CD8-positive, alpha-beta T cell (primary cell): ENCODE measurements at places on chromosomes 7 and 10.

DNA sequence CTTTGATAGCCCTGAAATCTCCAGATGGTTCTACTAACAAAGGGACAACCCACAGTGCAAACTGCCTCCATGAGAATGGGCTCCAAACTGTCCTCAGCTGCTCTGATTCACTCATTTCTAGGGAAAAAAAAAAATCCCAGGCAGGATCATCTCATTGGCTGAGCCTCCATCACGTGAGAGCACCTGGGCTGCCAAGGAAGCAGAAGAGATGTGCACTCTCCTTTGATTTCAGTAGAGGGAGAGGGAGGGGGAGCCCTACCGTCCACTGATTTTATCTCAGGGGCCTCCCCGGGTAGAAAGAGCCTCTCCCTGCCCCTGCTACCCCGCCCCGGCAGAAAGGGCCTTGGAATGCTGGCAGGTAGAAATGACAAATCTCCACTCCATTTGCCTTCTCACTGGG, 725.4 kb downstream of the PHTF2 start:
- DNase-seq = no peak

DNA sequence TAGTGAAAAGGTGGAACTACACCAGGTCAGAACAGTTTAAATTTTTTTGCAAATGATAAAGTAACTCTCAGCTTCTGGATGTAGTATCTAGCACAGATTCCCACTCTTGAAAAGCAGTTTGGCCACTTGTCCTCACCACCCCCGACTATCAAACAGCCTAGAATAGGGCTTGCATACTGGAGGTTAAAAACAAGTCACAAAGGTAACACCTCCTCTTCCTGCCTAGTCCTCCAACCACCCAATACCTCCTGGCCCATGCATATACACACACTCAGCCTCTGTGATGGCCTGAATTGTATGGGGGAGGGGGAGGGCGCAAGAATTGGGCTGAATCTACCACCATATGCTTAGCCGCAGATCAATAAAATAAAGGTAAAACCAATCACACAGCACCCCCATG, 5.7 kb downstream of the SKAP2 start:
- DNase-seq = no peak

DNA sequence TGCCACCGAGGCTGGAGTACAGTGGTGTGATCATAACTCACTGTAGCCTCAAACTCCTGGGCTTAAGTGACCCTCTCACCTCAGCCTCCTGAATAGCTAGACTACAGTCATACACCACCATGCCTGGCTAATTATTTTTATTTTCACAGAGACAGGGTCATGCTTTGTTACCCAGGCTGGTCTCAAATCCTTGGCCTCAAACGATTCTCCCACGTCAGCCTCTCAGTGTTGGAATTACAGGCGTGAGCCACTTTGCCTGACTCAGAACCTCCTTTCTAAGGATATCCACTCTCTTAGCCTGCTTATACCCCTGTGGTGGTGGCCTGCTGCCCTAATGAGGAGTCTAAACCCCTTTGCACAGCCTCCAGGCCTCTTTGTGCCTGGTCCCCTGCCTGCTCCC, 4.2 kb upstream of the IGFBP1 start:
- no peak for DNase-seq

GRCh38 chr10:50929670-50930069, 44.2 kb upstream of the A1CF start:
- no peak for DNase-seq

- no peak for DNase-seq
These were observed 50.6 kb downstream of the INHBA start for GRCh38 chr7:41652267-41652666.

DNA sequence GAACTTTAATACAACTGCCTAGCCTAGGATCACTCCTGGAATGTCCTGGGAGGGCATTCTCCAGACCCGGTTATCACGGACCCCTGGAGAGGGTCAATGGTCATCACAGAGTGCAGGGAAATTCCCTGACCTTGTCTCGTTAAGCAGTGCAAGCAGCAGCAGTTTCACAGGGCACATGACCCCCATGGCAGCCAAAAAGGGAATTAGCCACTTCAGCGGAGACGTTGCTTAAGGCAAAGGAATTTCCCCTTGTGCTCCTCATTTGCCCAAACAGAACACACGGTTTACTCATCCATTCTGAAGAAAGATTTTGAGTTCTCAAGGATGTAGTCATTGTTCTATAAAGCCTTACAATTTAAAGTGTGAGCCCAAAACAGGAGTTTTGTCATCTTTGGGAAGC, 260.3 kb downstream of the SNX13 start:
- DNase-seq = no peak

- no peak for DNase-seq
These were observed 68.8 kb upstream of the PITRM1 start for GRCh38 chr10:3241274-3241921.

DNA sequence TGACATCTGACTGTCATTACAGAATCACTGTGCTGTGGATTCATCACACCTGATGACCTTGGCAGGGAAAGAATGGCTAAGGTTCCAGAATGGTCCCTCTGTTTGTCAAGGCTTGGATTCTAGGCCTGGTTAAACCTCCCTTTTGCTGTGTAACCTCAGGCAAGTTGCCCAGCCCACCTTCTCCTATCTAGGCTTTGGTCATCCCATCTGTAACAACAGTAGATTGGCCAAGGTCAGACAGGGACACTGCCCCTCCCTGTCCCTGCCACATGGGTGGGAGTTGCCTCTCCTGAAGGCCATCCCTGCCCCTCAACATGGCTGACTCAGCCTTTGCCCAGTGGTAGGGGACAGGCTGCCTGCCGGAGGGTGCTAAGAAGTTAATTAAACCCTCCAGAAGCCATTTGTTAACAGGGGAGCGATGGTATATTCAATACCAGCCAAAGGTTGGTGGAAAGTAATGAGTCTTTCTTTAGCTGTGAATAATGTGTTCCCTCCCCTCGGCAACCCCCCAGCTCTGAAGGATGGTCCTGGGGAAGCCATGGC, 149.8 kb upstream of the PCBD1 start:
- no peak for DNase-seq

GRCh38 chr7:12257582-12257981, 46.5 kb downstream of the TMEM106B start:
- DNase-seq = no peak

DNA sequence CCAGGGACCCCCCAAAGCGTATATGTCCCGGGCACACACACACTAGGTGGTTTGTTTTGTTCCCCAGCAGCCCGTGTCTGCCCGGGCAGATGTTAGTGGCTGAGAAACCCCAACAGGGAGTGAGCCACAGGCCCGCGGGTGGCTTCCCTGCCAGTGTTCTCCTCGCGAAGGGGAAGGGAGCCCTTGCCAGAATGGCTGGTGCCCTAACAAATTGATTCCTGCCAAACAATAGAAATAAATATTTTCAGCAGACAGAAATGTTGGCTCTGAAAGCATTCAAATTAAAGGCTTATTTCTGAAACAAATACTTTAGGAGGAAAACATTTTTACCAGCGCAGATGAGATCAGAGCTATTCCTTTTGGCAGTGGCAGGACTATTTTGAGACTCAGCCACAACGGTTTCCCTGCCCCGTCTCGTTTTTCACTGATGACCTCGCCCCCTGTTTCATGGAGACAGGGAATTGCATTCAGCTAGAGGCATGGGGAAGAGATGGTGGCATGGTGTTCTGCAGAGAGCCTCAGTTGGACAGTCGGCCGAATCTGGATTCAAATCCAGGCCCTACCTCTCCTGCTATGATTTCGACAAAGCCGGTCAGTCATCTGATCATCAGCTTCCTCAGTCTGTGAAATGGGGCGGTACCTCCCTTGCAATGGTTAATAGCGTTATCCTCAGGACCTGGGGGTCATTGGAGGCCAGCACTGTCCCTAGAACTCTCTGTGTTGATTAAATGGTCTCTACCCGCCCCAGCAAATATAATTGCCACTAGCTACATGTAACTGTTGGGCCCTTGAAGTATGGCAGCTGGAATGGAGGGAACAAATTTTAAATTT, 84.5 kb downstream of the CUX1 start:
- no peak for DNase-seq

DNA sequence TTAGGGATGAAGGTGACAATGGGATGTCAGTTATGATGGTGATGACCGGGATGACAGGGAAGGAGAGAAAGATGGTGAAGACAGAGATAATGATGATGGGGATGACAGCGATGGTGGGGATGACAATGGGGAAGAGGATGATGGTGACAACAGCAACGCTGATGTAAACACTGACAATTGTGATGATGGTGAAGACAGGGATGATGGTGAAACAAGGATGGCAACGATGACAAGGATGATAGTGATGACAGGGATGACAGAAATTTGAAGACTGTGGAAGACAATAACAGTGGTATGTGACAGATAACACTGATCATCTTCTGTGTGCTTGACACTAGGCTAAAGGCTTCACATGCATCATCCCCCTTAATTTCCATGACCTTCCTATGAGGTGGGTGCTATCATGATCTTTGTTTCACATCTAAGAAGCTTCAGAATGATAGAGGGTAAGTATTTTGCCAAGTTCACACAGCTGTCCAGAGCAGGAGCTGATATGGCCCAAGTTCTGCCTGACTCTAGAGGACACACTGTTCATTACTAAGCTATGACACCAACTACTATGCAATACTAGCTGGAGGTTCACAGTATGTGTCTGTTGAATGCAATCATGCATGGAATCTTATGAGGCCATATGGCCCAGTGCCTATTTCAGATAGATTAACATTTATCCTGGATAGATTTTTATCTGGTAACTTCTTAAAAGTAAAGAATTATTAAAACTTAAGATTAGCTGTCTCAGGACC, 105.6 kb downstream of the RNLS start:
- no peak for DNase-seq

GRCh38 chr7:26609532-26609931, 254.9 kb downstream of the SKAP2 start:
- DNase-seq = no peak

- no peak for DNase-seq
These were observed 56.2 kb upstream of the MGMT start for GRCh38 chr10:129410688-129411392.

DNA sequence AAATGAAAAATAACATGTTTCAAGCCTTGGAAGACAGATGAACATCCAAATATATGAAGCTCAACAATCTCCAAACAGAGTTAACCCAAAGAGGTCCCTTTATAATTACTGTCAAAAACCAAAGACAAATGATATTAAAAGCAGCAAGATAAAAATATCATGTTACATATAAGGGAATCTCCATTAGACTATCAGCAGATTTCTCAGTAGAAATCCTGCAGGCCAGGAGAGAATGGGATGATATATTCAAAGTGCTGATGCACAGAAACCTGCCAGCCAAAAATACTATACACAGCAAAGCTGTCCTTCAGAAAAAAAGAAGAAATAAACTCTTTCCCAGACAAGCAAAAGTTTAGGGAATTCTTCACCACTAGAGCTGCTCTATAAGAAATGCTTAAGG, 41.0 kb downstream of the AASS start:
- no peak for DNase-seq

DNA sequence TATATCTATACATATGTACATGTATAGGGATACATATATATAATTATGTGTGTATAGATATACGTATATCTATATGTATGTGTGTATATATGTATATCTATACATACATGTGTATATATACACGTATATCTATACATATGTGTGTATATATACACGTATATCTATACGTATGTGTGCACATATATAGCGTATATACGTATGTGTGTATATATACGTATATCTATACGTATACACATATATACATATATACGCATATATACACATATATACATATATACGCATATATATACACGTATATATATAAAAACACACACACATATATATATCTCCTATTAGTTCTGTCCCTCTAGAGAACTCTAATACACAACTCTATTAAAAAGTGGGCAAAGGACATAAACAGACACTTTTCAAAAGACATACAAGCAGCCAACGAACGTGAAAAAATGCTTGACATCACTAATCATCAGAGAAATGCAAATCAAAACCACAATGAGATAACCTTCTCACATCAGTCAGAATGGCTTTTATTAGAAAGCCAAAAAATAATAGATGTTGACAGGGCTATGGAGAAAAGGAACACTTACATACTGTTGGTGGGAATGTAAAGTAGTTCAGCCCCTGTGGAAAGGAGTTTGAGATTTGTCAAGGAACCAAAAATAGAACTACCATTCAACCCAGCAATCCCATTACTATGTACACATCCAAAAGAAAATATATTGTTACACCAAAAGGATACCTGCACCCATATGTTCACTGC, 22.0 kb upstream of the TMEM120A start:
- DNase-seq = no peak

DNA sequence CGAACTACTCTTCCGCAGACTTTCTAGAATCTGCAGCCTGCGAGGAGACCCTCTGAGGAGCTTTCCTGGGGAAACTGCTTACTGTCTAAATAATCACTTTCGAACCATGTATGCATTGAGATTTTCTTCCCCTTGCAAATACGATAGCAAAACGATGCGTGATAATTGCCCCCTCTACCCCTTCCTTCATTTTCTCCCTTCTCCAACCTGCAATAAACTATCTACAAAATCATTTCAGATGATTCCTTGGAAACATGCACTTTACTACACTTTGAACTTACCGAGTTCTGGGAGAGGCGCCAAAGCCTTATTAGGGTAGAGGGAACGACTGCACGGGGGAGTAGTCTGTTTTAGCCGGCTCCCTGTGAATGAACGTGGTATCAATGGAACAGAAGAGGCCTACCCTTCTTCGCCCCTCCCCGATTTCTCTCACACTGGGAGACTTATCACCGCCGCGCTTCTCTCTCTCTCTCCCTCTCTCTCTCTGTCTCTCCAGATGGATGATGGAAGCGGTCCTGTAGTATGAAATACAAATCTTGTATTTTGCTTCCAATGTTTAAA, at the start of gene FGFBP3:
Gene FGFBP3 (minus strand): TSS at position 370 of the 561 bp plus-strand sequence. CDS start 517 bp downstream, outside the sequence.
- DNase-seq = no peak

- no peak for DNase-seq
These were observed 144.7 kb downstream of the CCSER2 start for GRCh38 chr10:84473136-84473535.

DNA sequence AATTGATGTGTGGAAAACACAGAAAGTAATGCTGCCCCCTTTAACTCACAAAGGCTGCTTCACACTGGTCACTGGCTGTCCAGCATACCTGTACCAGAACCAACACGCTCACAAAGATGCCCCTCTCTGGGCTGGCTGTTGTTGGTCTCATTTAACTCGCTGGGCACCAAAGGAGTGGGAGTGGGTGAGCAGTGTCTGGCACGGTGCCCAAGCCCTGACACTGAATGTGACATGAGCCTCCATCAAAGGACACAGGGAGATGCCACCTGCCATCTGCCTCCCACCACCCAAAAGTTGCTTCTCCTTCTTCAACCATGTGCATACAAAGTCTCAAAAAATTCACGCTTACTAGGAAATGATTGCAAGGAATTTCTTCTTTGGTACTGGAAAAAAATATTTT, 86.8 kb downstream of the FGFR2 start:
- no peak for DNase-seq

DNA sequence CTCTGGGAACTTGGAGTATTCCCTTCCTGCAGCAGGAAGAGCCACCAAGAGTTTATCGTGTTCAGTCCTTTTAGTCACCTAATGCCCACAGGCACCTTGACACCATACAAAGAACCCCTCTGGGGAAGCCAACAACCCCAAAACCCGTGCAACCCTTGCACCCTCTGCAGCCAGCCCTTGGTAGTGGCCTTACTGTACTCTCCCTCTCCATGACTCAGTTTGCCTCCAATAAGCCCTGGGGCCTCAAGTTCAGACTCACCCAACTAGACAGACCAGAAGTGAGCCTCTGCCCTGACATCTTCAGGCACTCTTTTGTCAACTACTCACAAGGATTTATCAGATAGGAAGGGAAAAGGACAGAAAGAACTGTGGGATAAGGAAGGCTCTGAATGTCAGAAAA, 30.9 kb downstream of the KCNMA1 start:
- no peak for DNase-seq
